ENCODE measurements at places on chromosomes 16 and 17. TPM values are rescaled to one million over a fixed set of nuclear protein-coding genes. Genes with fewer than 3 reads are reported as not detected.

ACE gene
- polyA plus RNA-seq, result 12.7 TPM

RNPS1 gene
- polyA plus RNA-seq, result 219 TPM

CLEC3A gene
- not detected for polyA plus RNA-seq

CCL7 gene
- not detected for polyA plus RNA-seq

DNAI2 gene
- 0.16 TPM for polyA plus RNA-seq

MTSS2 gene
- 59.9 TPM for polyA plus RNA-seq

ST6GALNAC1 gene
- 0.33 TPM for polyA plus RNA-seq

KRTAP4-9 gene
- polyA plus RNA-seq, result not detected

TTYH2 gene
- polyA plus RNA-seq, result 18.4 TPM

VTN gene
- 13.5 TPM for polyA plus RNA-seq

ARL5C gene
- polyA plus RNA-seq, result 0.22 TPM

MYLK3 gene
- polyA plus RNA-seq, result 1.1 TPM

MC1R gene
- polyA plus RNA-seq, result 2.1 TPM

DNA sequence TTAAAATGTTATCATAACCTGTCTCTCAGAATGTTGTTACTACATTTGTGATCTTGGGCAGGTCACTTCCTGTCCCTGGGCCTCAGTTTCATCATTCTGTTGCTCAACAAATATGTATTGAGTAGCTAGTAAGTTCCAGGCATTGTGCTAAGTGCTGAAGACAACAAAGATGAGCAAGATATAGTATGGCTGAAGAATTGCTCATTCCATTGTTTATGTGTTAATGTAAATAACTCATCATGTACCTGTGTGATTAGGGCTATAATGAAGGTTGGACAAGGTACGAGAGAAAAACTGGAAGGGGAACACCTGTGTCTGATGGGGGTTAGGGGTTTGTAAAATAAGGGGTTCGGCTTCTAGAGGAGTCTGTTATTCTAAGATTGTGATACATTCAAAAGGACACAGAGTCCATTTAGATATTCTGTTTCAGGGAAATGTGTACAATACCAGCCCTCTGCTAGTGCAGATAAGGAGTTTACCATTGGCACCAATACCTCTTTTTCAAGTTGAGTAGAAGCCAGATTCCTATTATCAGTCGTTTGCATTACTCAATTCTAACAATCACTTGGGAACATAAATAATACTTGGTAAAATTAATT, 20.0 kb downstream of the TUBG1 start:
- DNase-seq, result no peak

GRCh38 chr16:722835-723633, 2.1 kb downstream of the ANTKMT start:
- DNase-seq, result no peak

- no peak for DNase-seq
These were observed at the start of gene NAGS for GRCh38 chr17:44004077-44004760. Gene NAGS, plus strand, starts transcription at chr17:44004622. Its CDS starts 42 bp downstream, at chr17:44004664.

GRCh38 chr16:724188-725040, 1.8 kb downstream of the CCDC78 start:
- DNase-seq, result no peak

- DNase-seq, result no peak
These were observed 2074.3 kb downstream of the TP53TG3F start for GRCh38 chr16:35533683-35534082.

DNA sequence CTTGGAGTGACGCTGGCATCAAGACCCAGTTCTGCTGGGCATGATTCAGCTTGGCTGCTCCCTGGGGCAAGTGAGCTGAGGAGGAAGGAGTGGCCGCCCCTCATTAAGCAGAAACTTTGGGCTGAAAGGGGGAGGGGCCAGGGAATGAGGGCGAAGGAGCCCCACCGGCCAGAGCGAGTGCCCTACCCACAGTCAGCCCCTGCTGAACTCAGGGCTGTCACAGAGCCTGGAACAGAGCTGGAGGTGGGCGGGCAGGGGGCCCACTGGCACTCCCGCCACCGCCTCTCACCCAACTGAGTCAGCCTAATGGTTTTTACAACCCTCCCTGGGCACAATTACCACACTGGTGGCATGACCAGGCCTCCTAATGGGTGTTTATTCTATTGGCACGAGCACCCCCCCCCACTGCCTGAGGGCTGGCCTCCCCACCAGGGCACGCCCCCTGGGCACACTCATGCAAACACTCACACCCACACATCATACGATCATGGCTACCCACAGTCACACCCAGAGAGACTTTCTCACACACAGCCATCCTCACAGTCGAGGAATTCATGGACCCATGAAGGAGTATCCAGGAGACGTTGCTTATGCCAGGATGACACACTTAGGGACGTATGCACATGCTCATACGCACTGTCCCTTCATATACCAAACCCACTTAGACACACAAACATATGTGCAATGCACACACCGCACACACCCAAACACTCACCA, 19.2 kb downstream of the UNC119 start:
- DNase-seq, result no peak

- no peak for DNase-seq
These were observed 7.0 kb downstream of the CBLN1 start for GRCh38 chr16:49274591-49274990.

DNA sequence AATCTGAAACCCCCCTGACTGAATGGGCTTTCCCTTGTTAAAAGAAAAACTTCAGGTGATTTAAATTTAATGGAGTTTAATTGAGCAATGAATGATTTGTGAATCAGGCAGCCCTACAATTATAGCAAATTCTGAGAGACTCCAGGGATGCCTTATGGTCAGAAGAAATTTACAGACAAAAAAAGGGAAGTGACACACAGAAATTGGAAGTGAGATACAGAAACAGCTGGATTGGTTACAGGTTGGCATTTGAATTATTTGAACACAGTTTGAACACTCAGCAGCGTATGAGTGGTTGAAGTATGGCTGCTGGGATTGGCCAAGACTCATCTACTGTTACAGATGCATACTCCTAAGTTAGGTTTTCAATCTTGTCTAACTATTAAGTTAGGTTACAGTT, 19.0 kb upstream of the CPHXL start:
- DNase-seq, result no peak

DNA sequence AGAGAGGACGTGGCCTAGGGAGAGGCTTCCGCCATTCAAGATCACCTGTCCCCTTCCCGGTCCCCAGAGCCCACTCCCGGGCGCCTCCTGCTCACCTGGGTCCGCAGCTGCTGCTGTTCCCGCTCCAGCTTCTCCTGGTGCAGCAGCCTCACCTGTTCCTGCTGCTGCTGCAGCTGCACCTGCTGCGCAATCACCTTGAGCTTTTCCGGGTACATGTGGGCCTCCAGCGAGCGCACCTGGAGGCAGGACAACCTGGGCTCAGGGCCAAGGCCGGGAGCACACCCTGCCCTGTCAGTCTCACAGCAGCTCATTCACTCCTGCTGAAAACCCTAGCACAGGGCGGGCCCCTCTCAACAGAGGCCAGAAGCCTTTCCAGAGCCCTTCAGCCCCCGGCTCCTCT, 12.5 kb downstream of the TFAP4 start:
- DNase-seq, result no peak

DNA sequence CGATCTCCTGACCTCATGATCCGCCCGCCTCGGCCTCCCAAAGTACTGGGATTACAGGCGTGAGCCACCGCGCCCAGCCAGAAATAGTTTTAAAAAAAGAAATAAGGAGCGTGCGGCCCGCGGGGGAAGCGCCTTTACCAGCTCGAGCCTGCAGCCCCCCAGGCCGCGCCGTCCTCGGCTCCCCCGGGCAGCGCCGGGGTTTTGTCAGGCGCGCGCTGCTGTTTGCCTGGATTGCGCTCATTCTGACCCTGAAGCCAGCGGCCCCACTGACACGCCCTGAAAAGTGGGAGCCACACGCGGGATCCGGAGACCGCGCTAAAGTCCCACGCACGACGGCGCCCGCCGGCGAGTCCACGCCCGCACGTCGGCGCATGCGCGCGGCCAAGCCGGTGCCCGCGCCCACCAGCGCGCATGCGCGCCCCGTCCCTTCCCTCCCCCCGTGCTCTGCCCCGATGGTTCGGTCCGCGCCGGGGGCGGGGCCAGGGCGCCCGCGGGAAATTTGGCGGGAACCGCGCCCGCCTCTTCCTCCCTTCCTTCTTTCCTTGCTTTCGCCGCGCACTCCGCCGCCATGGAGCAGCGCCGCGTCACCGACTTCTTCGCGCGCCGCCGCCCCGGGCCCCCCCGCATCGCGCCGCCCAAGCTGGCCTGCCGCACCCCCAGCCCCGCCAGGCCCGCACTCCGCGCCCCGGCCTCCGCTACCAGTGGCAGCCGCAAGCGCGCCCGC, at the start of gene CDT1:
CDT1 (plus strand) TSS at position 526 of the 724 bp plus-strand sequence; CDS start at position 569, 43 bp downstream.
- no peak for DNase-seq

DNA sequence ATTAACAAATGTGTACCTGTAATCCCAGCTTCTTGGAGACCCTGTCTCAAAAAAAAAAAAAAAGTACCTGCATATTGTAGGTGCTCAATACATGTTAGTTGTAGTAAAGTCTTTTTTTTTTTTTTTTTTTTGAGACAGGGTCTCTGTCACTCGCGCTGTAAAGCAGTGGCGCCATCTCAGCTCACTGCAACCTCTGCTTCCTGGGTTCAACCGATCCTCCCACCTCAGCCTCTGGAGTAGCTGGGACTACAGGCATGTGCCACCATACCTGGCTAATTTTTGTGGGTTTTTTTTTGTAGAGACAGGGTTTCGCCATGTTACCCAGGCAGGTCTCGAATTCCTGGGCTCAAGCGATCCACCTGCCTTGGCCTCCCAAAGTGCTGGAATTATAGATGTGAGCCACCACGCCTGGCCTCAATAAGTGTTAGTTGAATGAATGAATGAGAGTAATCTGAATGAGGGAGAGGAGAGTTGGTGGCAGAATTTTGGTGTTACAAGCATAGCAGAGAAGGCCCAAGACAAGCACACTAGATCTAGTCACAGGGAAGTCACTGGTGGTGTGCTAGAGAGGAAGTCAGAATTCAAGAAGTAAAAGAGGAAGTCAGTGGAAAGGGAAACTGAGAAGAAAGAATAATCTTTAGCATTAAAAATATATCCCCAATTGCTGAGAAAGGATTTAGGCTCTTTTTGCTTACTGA, 9.4 kb upstream of the MYL4 start:
- DNase-seq, result no peak

GRCh38 chr17:56292578-56292977, 139.3 kb downstream of the ANKFN1 start:
- DNase-seq, result no peak

GRCh38 chr16:85027958-85028684, 526 bp downstream of the KIAA0513 start:
- no peak for DNase-seq

- DNase-seq, result no peak
These were observed 684 bp upstream of the NUDT16L1 start for GRCh38 chr16:4692460-4693295.

GRCh38 chr16:89297156-89297874, 79.8 kb downstream of the ZNF778 start:
- DNase-seq, result no peak

GRCh38 chr16:19196871-19197270, 28.8 kb downstream of the SYT17 start:
- no peak for DNase-seq

DNA sequence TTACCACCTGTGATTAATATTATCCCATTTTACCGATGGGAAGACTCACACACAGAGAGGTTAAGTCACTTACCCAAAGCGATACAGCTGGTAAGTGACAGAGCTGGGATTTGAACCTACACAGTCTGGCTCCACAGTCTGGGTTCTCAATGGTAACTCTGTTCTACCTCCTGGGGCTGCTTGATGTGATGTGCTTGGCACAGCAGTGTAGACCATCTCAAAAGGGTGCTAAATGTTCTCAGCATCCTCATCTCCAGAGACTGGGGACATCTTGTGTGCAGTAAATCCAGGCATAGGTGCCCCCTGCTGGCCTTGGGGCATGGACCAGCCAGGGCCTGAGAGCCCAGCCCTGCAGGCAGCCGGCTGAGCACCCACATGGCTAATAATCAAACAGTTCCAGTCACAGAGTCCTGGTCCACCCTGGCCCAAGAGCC, 15.4 kb upstream of the KATNB1 start:
- DNase-seq, result no peak

GRCh38 chr16:20023190-20023589, 50.5 kb downstream of the GPR139 start:
- DNase-seq, result peak; percentile 16

Data from left renal cortex interstitium (tissue), 4 donors.